Myocyte (in vitro differentiated cells): ENCODE measurements at places on chromosomes 2 and 18.

- DNase-seq: peak; percentile 38
Measured at GRCh38 chr2:53422979-53423378, 344.6 kb upstream of the CHAC2 start.

GRCh38 chr2:233075966-233076339, 15.8 kb downstream of the INPP5D start:
- no peak for DNase-seq

DNA sequence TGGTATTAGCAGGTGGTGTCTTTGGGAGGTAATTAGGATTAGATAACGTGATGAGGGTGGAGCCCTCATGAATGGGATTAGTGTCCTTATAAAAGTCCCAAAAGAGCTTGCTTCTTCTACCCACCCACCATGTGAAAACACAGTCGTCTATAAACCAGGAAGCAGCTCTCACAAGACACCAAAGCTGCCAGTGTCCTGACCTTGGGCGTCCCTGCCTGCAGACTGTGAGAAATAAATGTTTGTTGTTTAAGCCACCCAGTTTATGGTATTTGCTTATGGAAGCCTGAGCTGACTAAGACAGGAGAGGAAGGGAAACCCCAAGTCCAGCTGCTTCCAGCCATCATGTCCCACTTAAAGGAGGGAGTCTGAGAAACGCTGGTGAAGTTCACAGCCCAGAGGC, 13.6 kb downstream of the ADI1 start:
- peak; percentile 83 for DNase-seq

DNA sequence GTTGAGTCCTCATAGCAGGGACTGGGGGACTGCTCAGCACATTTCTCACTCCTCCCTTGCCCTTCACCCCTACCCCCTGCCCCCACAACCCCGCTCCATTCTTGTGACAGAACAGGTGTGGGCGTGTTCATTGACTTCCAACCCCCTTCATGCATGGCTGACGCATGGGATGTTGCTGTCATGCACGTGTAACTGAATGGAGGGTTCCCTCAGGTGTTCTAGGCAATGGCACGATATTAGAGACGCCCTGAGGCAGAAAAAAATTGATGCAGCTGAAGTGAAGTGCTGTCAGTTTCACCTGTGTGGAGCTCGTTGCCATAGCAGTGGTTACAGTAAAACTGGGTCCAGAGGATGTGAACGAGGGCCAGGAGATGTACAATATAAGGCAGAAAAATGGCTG, 6.5 kb upstream of the THOC1 start:
- DNase-seq: no peak

DNA sequence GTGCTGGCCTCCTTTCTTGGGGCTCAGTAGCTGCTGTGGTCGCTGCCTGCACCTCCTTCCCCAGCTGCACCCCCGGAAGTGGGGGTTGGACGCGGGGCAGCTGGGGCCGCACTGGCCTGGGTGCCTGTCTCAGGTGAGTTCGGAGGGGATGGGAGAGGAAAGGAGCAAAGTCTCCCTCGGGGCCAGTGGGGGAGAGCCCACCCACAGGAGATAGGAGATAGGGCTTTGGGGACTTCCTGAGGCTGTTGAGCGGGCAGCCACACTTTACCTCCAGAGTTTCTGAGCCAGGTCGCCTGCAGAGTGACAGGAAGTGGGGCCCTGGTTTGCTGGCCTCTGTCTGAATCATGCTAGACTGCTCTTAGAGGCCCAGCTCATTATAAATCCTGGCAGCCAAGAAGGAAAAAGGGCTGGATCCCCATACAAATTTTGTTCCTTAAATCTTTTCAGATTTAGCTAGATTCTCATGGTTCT, 8.1 kb downstream of the MBP start:
- no peak for DNase-seq

DNA sequence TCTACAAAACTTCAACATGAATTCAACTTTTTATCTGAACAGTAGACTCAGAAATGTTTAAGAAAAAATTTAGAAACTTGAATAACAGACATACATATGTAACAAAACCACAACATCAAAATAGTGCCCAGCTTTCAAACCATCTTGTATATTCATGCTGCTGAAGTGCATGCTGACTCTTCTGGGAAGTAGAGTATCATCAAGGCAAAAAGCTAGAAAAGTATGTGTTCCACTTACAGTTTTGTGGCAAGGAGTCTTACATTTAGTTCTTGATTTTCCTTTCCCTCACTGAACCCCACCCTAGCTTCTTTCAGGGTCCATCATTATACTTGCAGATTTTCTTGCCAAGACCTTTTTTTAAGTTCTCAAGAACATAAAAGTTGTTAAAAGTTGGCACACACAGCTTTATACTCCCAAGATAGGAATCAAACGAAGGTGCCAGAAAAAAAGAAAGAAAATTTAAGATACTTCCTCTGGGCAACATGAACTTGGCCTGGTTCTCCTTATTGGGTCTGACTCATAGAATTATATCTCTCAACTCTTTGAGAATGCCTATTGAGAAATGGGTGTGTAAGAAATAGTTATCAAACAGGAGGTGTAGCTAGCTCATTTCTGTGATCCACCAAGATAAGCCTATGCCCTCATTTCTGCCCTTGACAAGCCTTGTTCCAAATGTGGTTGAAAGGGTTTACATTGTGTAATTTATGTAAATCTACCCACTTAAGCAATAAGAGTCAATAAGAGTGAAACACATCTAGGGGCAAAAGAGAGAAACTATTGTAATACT, 667.6 kb upstream of the ACVR2A start:
- DNase-seq: no peak

GRCh38 chr2:218081063-218081462, 12.0 kb downstream of the RUFY4 start:
- no peak for DNase-seq

- no peak for DNase-seq
Measured at GRCh38 chr2:210859314-210859713, 302.9 kb downstream of the CPS1 start.

DNA sequence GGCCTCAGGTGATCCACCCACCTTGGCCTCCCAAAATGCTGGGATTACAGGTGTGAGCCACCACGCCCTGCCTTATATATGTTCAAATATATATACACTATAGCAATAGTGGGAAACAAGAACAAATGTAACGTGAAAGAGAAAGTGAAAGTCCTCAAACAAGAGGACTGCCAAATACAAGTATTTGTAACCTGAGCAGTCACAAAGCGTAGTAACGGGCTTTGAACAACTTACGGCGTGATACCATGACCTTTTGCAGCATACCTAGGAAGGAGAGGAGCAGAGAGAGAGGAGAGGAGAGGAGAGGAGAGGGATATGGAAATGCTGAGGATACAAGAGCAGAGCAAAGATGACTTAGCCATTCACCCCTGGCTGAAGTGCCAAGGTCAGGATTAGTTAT, 113.8 kb upstream of the RGPD4 start:
- DNase-seq: peak; percentile 32

GRCh38 chr2:118202707-118203303, 114.5 kb downstream of the INSIG2 start:
- peak; percentile 56 for DNase-seq

GRCh38 chr2:31379747-31380146, 34.8 kb downstream of the XDH start:
- DNase-seq: no peak

DNA sequence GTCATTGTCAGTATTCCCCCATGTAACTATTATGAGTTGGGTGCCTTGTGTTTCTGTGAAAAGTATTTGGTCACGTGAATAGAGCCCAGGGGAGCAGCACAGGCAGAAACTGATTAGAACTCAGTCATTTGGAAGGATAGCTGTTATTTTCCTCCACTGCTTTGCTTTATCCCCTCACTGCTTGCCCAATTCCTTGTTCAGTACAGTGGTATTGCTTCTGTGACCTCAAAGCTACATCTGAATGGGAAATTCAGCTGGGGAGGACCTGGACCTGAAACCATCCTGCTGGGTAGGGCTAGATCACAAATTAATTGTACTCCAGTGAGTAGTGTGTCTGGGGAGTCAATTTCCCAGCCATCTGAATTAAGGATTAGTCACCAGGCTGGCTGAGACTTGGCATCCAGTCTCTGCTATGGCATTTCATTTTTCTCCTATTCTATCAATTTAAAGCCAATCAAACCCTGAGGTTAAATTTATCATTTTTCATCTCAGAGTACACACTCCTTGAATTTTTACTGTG, 1231.6 kb upstream of the GYPC start:
- peak; percentile 17 for DNase-seq

DNA sequence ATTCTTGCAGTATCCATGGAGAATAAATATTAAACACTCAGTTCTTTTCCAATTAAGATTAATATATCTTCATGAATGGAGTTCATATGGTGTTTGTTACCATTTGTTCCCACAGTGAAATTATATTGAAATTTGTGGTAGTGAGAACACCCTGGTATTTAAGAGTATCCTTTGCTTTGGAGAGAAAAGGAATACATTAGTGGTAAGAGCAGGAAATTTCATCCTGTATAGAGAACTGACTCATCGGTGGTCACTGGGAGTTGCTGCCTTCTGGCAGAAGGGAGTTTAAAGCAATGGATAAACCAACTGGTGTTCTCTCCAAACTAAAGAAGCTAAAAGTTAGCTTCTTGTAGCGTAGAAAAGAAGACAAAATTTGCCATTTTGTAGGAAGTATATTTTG, 107.3 kb downstream of the MYO1B start:
- DNase-seq: peak; percentile 71

DNA sequence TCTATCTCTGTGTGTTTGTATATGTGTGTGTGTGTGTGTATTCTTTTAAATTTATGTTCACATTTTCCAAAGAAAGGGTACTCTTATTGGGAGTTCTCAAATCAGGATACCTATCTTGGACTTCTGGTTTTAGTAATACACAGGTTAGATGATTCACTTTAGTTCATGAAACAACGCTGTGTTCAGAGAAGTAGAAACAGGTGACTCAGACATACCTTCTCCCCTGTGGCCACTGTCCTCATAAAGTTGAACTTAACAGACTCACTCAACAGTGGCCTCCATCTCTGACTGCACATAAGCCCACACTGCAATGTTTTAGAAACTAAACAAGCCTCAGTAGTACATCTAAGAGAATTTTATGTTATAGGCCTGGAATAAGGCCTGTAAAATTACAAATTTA, 566.6 kb upstream of the VRK2 start:
- DNase-seq: no peak

- DNase-seq: peak; percentile 2
Measured at GRCh38 chr2:183666031-183666430, 541.8 kb downstream of the NUP35 start.

GRCh38 chr18:26425148-26425531, 123.2 kb downstream of the KCTD1 start:
- no peak for DNase-seq

DNA sequence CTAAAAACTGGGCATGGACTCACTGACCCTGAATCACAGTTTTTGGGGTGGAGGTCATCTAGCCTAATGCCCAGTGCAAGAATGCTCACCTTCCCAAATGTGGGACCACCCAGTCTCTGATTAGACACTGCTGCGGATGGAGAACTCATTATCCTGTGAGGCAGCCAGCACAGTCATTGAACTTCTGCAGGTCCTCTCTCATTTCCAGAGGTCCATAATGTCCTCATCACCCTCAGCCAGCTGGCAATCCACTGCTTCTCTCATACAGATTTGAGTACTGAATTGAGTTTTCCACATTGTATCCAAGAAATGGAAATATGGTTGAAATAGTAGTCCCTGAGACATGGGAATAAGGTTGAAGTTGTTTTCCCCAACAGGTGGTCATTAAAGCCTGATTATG, 5.0 kb upstream of the MYO5B start:
- no peak for DNase-seq

DNA sequence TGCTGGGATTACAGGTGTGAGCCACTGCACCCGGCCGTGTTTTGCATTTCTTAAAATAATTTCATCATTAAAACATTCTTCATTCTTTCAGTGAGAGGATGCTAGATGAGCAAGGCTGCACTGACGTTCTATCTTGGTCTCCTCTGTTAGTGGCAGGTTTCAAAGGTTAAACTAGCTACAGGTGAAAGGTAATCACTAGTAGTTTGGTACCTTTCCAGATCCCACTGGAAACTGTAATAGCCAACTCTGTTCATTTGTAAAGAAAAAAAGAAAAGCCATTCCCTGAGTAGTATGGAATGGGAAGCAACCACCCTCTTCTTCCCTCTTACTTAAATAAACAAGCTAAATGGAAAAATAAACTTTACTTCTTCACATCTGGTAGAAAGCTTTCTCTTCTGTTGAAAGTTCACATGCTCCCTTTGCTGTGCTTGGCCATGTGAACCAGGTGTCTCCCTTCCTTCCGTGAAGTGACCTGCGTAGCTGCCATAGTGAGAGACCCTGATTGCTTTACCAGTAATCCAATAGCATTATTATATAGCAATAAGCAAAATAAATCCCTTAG, 94.0 kb downstream of the GREB1L start:
- no peak for DNase-seq

DNA sequence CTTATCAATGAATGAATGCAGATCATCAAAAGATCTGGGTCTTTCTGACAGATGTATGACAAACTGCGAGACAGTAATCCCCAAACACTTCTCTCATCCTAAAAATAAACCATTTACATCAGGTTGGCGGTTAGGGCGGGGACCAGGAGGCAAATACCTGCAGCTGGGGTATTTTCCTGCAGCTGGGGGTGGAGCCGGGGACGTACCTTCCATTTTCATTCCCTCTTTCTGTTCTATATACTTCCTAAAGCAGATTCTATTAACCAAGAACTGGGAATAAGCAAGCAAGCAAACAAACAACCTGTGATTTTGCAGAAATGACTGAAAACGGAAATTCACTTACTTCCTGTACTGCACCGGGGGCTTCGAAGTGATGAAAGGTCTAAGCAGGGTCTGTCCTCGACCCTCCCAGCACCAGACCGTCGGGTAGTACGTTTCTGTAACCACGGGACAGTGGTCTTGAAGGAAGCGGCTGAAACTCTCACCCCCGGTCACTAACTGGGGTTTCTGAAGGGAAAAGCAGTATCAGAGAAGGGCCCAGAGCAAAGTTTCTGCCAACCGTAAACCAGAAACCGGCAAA, 1.2 kb downstream of the ABHD3 start:
- no peak for DNase-seq

DNA sequence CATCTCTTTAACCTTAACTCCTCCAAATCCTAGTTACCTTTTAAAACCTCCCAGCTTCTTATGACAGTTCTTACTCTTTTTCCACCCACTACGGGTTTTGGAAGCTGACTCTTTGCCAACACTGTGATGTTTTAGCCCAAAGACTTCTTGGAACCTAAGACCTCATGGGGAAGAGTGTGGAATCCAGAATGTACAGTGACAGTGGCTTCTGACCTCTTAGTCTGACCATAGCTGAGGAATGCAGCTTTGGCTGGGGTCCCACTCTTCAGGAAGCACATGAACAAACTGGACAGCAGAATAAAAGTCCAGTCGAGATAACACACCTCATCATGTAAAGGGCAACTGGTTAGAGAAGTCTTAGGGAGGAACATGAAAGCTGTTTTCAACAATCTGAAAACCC, 161.1 kb upstream of the PKDCC start:
- peak; percentile 45 for DNase-seq

DNA sequence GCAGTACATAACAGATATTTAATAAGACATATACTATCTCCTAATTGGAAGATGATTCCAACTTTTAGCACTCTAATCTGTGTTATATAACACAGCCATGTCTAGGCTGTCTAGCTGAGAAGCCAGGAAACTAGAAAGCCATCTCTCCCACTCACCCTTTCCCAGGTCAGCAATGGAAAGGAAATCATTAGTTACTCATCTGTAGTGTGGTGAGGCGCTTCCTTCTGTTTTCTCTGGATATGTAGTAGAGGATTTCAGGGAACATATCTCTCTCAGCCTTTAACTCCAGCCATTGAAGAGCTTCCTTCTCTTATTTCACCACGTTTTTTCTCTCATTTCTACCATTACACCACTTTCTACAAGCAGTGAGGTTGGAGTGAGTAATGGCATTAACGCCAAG, 19.4 kb downstream of the RBBP8 start:
- no peak for DNase-seq

GRCh38 chr2:42086500-42086953, 38.7 kb downstream of the PKDCC start:
- peak; percentile 80 for DNase-seq
